ENCODE measurements at places on chromosomes 5 and 9. TPM values are rescaled to one million over a fixed set of nuclear protein-coding genes. Genes with fewer than 3 reads are reported as not detected.

ADCY2 gene
- 3.8 TPM for total RNA-seq

RASGEF1C gene
- 21.1 TPM for total RNA-seq

LSM11 gene
- total RNA-seq, result 7.7 TPM

TAF11L10 gene
- total RNA-seq, result 0.83 TPM

DIPK1B gene
- 71.3 TPM for total RNA-seq

GRCh38 chr9:135219676-135220600 is 132.5 kb downstream of the OLFM1 start:
- DNase-seq, result peak; percentile 6

GRCh38 chr5:91171322-91171721 is 211.8 kb downstream of the ARRDC3 start:
- DNase-seq, result no peak

- no peak for DNase-seq
These were observed 19.2 kb upstream of the CD180 start for GRCh38 chr5:67215519-67216471.

GRCh38 chr9:124495126-124496074 is 11.8 kb downstream of the NR5A1 start:
- DNase-seq, result no peak

- DNase-seq, result no peak
These were observed at the start of gene TMEM252 for GRCh38 chr9:68540712-68541535. Gene TMEM252 (minus strand): TSS chr9:68540883. CDS start chr9:68540814, 69 bp downstream.

GRCh38 chr9:84869091-84869490 is 199.6 kb downstream of the NTRK2 start:
- DNase-seq, result no peak
